Fibroblast of skin of back (primary cell): ENCODE measurements at places on chromosomes 12 and 14.

DNA sequence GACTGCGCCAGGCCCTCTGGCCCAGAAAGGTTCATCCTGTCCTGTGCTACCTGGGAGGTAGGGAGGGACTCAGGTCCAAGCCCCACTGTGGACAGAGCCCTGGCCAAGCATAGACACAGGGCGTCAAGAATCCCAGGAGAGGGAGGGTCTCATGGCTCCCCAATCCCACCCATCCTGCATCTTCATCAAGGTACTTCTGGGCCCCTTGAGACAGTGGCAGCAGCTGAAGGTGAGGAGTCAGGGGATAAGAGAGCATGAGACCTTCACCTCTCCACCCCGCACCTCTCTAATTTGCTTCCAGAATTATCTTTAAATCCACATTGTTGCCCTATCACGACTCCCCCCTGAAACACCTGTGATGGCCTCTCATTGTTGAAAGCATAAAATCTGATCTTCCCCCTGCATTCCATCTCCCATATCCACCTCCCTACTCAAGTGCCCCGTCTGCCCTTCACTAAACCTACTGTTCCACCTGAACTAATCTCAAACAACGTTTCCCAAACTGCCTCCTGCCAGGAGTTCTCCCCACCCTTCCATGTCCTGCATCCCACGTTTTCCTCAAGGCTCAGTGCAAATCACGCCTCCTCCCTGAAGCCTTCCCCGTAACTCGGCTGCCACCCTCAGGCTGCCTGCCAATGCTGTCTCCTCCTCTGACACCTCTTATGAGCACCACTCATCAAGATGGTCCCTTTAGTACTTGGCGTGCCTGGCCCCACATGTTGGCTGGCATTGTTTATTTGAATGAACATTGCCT lies 27.1 kb downstream of the KRT18 start:
- peak; percentile 52 for DNase-seq

GRCh38 chr14:61077951-61078720 lies 97.1 kb downstream of the SLC38A6 start:
- peak; percentile 30 for DNase-seq

DNA sequence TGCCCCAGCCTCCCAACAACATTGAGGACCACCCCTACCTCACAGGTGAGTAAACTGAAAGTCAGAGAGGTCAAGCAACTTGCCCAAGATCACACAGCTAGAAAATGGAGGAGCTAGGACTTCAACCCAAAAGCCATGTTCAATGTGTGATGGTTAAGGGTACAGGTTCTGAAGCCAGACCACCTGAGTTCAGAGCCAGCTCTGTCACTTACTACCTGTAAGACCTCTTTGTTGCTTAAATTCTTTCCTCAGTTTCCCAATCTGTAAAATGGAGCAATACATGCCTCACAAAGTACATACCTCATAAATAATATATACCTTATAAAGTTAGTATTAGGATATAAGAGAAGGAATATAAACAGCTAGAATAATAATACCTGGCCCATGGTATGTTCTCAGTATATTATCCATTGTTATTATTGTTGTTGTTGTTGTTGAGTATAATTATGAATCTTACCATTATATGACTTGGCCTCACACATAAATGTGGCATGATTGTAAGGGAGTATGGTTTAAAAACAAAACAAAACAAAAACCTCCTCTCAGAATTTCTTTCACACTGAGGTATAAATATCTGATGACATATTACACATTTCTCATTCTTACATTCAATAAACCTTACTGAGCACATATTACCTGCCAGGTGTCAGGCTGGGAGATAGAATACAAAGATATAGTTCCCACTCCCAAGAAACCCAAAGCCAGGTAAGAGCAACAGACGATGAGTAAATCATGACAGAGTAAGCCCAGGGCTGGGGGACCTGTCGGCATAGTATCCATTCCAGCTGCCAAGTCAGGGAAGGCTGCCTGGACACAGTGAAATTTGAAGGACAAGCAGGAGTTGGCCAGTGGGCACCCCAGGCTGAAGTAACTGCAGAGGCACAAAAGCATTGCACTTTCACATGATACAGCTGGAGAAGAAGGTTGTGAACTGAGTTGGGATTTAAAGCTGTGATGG lies 19.6 kb downstream of the CMKLR1 start:
- no peak for DNase-seq

DNA sequence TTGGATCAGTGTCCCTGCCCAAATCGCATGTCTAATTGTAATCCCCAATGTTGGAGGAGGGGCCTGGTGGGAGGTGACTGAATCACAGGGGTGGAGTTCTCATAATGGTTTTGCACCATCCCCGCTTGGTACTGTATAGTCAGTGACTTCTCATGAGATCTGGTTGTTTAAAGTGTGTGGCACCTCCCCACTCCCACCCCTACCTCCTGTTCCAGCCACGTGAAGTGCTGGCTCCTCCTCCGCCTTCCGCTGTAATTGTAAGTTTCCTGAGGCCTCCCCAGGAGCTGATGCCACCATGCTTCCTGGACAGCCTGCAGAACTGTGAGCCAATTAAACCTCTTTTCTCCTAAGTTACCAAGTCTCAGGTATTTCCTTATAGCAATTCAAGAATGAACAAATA lies 67.2 kb downstream of the FERMT2 start:
- DNase-seq: no peak

GRCh38 chr14:93089521-93090269 lies 26.0 kb downstream of the ITPK1 start:
- DNase-seq: peak; percentile 64

- no peak for DNase-seq
Measured at GRCh38 chr12:5052348-5052747, 8.7 kb downstream of the KCNA5 start.

- no peak for DNase-seq
Measured at GRCh38 chr12:80208071-80208470, 108.7 kb downstream of the OTOGL start.

GRCh38 chr12:29750131-29750927 lies 33.4 kb downstream of the TMTC1 start:
- no peak for DNase-seq

DNA sequence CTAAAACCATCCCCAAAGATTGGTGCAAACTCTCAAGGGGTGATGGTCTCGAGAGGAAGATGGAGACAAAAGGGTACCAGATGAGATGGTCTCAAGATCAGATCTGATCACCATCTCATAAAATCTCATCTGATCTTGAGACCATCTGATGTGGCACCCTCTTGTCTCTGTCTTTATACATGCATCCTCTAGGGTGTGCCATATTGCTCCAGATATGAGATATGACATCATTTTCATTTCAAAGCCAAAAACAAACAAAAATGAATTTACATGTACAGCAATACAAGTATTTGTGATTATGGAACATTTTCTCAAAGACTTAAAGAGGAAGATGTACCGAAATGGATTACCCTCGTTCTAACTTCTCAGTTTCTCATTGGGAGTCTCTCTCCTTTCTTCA lies 787.2 kb downstream of the GALC start:
- DNase-seq: no peak

- DNase-seq: no peak
Measured at GRCh38 chr12:1932264-1932777, 13.9 kb upstream of the CACNA2D4 start.
